ENCODE measurements at places on chromosomes 2 and 18. TPM values are rescaled to one million over a fixed set of nuclear protein-coding genes. Genes with fewer than 3 reads are reported as not detected.
A peak's percentile ranks its signal among the peaks of the same experiment; 100 is the strongest.

- no peak for DNase-seq
- H3K27me3 ChIP-seq = peaks cover 15% of the 10 kb centered on the region
- no peak overlapping the region for H3K27ac ChIP-seq
Observed at GRCh38 chr2:216810399-216811160, 49.3 kb downstream of the TNP1 start.

DNA sequence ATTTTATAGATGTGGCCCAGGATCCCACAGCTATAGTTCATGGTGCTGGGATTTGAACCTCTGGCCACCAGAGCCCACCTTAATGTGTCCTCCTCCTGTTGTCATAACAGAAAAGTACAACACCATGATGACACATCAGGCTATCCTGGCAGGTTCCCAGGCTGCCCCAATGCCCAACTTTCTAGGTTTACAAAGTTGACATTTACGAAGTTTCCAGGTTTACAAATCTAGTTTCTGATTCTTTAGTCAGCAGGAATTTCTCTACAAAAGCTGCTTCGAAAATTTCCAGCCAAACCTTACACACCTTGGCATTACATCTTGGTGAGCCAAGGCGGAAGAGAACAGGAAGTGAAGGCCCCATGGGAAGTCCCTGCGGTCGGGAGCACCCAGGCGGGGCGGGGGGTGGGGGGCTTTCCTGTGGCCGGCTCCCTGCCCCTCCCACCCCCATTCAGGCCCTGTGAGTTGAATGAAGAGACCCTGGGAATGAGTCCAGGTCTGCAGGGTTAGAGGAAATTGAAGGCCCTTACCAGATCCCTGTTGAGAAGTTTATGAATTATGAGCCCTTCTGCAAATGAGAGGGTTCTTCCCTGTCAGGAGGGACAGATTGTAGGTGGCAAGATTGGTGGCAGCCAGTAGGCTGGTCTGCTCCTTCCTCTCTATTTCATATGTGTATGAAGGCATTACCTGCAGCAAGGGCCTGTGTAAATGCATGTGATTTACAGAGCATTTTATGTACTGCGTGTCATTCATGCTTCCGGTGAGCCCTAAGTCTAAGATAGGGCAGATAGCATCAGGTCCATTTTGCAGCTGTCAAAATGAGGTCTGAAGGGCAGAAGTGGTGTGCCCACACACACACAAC is 11.1 kb upstream of the IL1RN start:
- no peaks in the 10 kb centered on the region for H3K36me3 ChIP-seq
- peaks cover 13% of the 10 kb centered on the region for H3K4me1 ChIP-seq
- no peak for DNase-seq
- H3K27me3 ChIP-seq = no peaks in the 10 kb centered on the region

COL4A3 gene
- total RNA-seq = 0.49 TPM

DNA sequence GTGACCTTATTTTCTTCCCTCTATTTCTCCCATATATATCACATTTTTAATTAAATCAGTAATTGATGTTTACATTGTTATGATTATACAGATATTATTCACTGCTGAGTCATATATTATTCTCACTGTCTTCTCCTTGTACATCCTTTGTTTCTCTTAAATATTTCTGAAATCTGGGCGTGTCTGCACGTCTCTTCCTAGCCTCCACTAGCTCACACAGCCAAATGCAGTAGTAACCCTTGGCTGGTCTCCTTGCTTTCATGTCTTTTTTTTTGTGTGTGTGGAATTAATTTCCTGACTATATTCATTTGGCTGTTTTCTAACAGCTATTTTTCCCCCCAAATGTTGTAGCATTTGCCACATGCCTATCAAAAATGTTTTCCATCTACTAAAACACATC is 15.8 kb downstream of the CCNYL1 start:
- DNase-seq = peak; percentile 49
- peak overlapping the region; percentile 4 for H3K4me3 ChIP-seq
- peaks cover 19% of the 10 kb centered on the region for H3K36me3 ChIP-seq
- H3K27ac ChIP-seq = peak overlapping the region; percentile 28
- H3K27me3 ChIP-seq = no peaks in the 10 kb centered on the region
- H3K4me1 ChIP-seq = peaks cover 25% of the 10 kb centered on the region

- peaks cover 15% of the 10 kb centered on the region for H3K4me1 ChIP-seq
- no peak overlapping the region for H3K27ac ChIP-seq
- H3K36me3 ChIP-seq = no peaks in the 10 kb centered on the region
Observed at GRCh38 chr2:1371082-1371481, 42.2 kb upstream of the TPO start.

GRCh38 chr2:8606649-8607550 is 75.0 kb upstream of the ID2 start:
- no peaks in the 10 kb centered on the region for H3K4me1 ChIP-seq
- no peaks in the 10 kb centered on the region for H3K36me3 ChIP-seq
- H3K27ac ChIP-seq = no peak overlapping the region

DNA sequence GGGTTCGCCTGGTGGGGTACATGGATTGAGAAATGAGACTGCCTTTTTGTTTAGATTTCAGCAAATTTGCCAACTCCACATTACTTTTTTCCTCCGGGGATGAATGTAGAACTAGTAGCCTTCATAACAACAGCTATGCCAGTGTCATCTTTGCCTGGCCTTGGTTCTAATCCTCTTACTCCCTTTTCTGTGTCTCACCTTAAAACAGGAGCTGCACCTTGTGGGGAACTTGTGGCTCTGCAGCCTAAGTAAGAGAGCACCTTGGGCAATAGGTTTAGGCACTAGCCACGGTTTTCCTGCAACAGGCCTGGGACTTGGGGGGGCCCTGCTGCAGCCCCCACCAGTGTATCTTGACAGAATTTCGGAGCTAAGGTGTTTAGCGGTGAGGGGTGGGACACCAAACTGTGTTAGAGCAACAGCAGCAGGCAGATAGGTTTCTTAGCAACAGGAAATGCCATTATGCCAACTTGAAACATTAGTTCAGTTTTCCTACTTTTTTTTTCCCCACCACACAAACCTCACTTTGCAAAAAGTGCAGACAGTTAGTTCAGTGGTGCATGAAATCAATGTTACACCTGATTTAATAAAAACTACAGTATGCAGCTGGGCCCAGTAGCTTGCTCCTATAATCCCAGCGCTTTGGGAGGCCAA is 173.7 kb downstream of the PRKCE start:
- DNase-seq = peak; percentile 18
- peaks cover 62% of the 10 kb centered on the region for H3K4me1 ChIP-seq
- peak overlapping the region; percentile 74 for H3K27ac ChIP-seq
- peaks cover 22% of the 10 kb centered on the region for H3K36me3 ChIP-seq

SLC5A7 gene
- not detected for total RNA-seq

DNA sequence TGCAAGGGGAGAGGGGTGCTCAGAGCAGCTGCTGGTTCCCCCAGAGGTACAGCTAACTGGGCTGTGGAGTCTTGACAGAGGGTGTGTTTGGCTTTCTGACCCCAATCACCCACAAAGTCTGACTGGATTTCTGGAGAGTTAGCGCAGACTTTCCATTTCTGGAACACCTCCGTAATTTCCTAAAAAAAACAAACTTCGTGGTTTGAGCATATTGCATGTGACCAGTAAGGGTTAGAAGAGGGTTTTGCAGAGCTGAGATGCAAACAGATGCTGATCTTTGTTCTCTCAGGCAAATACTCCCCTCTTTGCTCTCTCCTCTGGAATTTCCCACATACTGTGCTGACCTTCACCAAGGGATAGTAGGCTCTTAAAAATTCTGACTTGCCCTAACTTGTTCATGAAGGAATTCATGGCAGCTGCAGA is 44.5 kb upstream of the TMEM247 start:
- no peaks in the 10 kb centered on the region for H3K27me3 ChIP-seq
- peak overlapping the region; percentile 46 for H3K27ac ChIP-seq
- H3K4me3 ChIP-seq = peak overlapping the region; percentile 1
- peaks cover 29% of the 10 kb centered on the region for H3K4me1 ChIP-seq
- H3K36me3 ChIP-seq = no peaks in the 10 kb centered on the region

CREG2 gene
- total RNA-seq = not detected

- no peak overlapping the region for H3K27ac ChIP-seq
- H3K4me1 ChIP-seq = peaks cover 33% of the 10 kb centered on the region
- DNase-seq = no peak
- H3K4me3 ChIP-seq = peak overlapping the region; percentile 88
- H3K36me3 ChIP-seq = peaks cover 40% of the 10 kb centered on the region
Observed at GRCh38 chr2:28898048-28898447, 3.6 kb downstream of the WDR43 start.

DNA sequence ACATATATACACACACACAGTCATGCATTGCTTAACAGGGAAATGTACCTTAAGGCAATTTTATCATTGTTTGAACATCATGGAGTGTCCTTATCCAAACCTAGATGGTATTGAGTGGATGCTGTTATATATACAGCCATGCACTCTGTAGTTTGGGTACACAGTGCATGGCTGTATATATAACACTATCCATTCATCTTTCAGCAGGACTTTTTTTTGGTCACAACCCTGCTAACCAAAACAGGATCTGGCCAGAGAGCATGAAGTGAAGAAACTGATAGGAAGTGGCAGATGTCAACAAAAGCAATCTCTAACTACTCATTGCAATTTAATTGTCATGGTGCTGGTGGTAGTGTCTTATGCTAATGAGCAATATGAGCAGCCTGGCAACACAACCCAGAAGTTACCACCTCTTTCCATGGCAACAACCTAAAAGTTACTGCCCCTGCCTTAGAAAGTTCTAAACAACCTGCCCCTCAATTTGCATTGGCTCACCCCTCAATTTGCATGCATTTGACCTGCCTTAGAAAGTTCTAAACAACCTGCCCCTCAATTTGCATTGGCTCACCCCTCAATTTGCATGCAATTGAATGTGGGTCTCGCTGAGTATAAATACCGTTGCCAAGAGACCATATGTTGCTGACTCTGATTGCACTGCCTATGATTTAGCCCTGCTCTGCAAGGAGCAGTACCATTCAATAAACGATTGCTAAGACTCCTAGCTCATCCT is 434.9 kb downstream of the DSEL start:
- H3K36me3 ChIP-seq = no peaks in the 10 kb centered on the region
- no peak for DNase-seq
- H3K4me1 ChIP-seq = no peaks in the 10 kb centered on the region
- no peak overlapping the region for H3K4me3 ChIP-seq
- H3K27ac ChIP-seq = no peak overlapping the region

DNA sequence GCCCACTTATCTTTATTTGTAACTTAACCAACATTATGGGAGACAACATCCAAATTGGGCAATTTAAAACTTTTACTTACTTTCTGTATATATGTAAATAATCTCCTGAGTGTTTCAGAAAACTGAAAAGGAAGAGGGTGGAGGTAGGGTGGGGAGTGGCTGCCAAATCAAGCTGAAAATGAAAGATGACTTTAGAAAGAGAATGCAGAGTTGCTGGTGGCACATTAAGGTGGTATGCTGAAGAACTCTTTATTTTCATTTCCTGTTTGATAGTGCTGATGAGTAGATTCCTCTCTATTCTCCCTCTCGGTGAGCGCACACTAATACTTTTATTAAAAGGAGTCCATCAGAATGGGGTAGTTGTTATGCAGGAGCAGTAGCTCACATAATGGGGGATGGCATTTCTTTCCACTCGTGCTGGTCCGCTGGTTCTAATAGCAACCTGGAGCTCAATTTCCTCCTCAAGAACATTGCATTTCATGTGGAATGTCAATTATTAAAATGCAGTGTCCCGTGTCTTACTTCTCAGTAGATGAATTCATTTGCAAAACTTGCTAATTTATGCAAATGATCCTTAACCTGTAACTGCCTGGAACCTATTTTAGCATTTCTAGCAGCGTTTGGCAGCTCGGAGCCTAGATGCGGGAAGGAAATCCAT is 466.9 kb upstream of the HNRNPA3 start:
- H3K4me1 ChIP-seq = no peaks in the 10 kb centered on the region
- H3K4me3 ChIP-seq = no peak overlapping the region
- peaks cover 11% of the 10 kb centered on the region for H3K27me3 ChIP-seq
- no peak overlapping the region for H3K27ac ChIP-seq

DNA sequence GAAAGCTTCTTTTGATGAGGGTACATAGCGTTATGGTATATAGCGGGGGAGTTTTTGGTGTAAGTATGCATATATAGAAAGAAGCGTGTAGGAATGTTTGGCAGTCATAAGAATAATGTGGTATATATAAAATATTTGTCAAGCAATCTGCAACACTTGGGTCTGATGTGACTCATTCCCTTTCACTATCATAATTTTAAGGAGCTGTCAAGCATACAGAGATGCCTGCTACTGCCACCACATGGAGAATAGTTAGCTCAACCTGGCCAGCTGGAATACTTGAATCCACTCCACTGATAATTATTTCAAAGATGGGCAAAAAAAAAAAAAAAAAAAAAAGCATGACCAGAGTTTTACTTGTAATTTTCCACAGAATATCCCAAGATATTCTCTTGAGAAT is 559.8 kb upstream of the REG3G start:
- no peak overlapping the region for H3K27ac ChIP-seq
- H3K27me3 ChIP-seq = peaks cover 11% of the 10 kb centered on the region
- no peak overlapping the region for H3K4me3 ChIP-seq
- H3K4me1 ChIP-seq = no peaks in the 10 kb centered on the region
- peak; percentile 19 for DNase-seq

IL1F10 gene
- not detected for total RNA-seq

DNA sequence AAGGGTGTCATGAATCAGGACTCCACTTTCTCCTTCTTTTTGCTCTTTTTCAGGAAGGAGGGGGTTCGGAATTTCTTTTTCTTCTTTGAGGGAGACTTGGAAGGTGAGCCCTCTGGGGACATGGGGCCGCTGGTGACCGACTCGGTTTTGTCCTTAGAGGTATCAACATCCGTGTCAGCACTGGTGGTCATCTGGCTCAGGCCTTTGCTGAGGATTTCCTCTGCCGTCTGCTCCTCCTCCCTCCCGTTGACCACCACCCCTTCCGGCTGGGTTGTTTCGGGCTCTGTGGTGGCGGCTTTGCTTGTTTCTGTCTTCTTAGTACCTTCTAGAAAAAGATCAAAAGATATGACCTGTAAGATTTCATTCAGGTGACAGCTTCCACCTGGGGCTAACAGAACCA is 104.6 kb downstream of the ADD2 start:
- H3K4me1 ChIP-seq = no peaks in the 10 kb centered on the region
- no peaks in the 10 kb centered on the region for H3K36me3 ChIP-seq
- DNase-seq = no peak
- H3K4me3 ChIP-seq = no peak overlapping the region
- peaks cover 33% of the 10 kb centered on the region for H3K27me3 ChIP-seq

SIX3 gene
- not detected for total RNA-seq

DNA sequence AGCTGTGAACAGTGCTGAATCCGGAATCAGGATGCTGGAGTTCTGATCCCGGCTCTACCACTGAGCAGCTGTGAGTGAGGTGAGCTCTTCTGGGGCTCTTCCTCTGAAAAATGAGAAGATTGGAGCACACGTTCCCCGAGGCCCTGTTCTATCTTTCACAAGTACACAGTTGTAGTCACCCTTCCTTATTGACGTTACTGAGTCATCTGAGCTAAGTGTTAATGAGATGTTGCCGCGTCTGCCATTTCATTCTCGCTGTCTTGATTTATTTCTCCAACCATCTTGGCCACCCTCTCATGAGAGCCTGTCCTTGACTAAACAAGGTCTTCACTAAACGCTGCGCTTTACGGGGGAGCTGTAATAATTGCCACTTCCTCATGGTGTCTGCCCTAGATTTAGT is 31.9 kb upstream of the EFR3B start:
- no peaks in the 10 kb centered on the region for H3K36me3 ChIP-seq
- no peak overlapping the region for H3K4me3 ChIP-seq
- no peaks in the 10 kb centered on the region for H3K27me3 ChIP-seq
- peaks cover 5% of the 10 kb centered on the region for H3K4me1 ChIP-seq
- no peak for DNase-seq

SLC19A3 gene
- not detected for total RNA-seq

- no peaks in the 10 kb centered on the region for H3K27me3 ChIP-seq
- no peaks in the 10 kb centered on the region for H3K36me3 ChIP-seq
- H3K4me1 ChIP-seq = no peaks in the 10 kb centered on the region
- no peak for DNase-seq
Observed at GRCh38 chr2:205593891-205594290, 88.4 kb upstream of the NRP2 start.

- H3K27me3 ChIP-seq = no peaks in the 10 kb centered on the region
- H3K27ac ChIP-seq = no peak overlapping the region
- H3K4me3 ChIP-seq = no peak overlapping the region
- H3K4me1 ChIP-seq = peaks cover 17% of the 10 kb centered on the region
Observed at GRCh38 chr2:46748735-46749531, 166.7 kb downstream of the MCFD2 start.
